ENCODE measurements at places on chromosomes 7 and 10. TPM values are rescaled to one million over a fixed set of nuclear protein-coding genes. Genes with fewer than 3 reads are reported as not detected.

DNA sequence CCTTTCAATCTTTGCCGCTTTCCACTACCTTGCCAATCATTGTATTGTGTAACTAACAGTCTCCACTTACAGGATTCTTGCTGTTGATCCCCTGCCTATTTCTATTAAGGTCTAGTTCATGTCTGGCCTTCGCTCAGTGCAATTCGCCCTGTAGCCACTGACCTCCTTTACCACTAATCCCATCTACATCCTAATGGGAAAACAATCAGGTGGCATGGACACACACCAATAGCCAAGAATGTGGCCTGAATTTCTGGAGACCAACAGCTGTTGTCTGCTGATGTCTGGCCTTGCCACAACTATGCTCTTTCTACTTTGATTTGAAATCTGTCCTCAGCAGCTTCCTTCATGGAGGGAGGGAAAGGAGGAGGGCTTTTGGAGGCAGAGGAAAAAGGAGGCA, 546.2 kb downstream of the SORCS3 start:
- DNase-seq = no peak
- no peaks in the 10 kb centered on the region for H3K27me3 ChIP-seq
- no peak overlapping the region for H3K27ac ChIP-seq
- no peaks in the 10 kb centered on the region for H3K36me3 ChIP-seq

- H3K36me3 ChIP-seq = peaks cover 33% of the 10 kb centered on the region
- H3K4me3 ChIP-seq = no peak overlapping the region
- DNase-seq = no peak
- no peak overlapping the region for H3K27ac ChIP-seq
- no peaks in the 10 kb centered on the region for H3K27me3 ChIP-seq
- H3K4me1 ChIP-seq = no peaks in the 10 kb centered on the region
These were observed 40.5 kb upstream of the PRKAR1B start for GRCh38 chr7:767580-767940.

Gene ASAH2B
- total RNA-seq = 1.6 TPM

DNA sequence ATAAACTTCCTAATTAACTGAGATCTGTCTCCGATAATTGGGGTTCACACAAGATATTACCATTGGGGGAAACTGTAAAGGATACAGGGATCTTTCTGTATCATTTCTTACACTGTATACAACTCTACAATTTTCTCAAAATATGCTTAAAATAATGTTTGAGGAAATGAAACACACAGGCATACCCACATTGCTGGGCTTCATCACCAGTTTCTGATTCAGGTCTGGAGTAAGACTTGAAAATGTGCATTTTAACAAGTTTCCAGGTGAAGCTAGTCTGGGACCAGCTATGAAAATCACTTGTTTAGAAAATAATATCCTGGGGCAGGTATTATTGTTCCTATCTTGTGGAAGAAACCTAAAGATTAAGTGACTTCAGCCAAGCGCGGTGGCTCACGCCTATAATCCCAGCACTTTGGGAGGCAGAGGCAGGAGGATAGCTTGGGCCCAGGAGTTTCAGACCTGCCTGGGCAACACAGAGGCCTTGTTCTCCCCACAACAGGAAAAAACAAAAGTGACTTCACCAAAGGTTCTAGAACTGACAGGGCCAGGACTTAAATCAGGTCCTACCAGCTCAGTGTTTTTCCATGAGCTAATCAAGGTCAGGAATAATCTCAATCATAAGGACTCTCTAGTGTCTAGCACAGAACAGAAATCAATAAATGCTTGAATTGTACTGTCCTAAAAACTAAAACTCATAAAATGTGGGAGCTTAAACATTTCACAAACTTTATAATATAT, 12.6 kb downstream of the TOMM7 start:
- H3K27ac ChIP-seq = no peak overlapping the region
- DNase-seq = no peak
- peaks cover 29% of the 10 kb centered on the region for H3K36me3 ChIP-seq
- H3K4me1 ChIP-seq = no peaks in the 10 kb centered on the region

- H3K36me3 ChIP-seq = no peaks in the 10 kb centered on the region
- no peak overlapping the region for H3K4me3 ChIP-seq
- no peaks in the 10 kb centered on the region for H3K27me3 ChIP-seq
- no peak for DNase-seq
- H3K4me1 ChIP-seq = no peaks in the 10 kb centered on the region
- no peak overlapping the region for H3K27ac ChIP-seq
These were observed 1088.3 kb downstream of the SORCS3 start for GRCh38 chr10:105729428-105729827.

Gene PDE6C
- total RNA-seq = not detected

DNA sequence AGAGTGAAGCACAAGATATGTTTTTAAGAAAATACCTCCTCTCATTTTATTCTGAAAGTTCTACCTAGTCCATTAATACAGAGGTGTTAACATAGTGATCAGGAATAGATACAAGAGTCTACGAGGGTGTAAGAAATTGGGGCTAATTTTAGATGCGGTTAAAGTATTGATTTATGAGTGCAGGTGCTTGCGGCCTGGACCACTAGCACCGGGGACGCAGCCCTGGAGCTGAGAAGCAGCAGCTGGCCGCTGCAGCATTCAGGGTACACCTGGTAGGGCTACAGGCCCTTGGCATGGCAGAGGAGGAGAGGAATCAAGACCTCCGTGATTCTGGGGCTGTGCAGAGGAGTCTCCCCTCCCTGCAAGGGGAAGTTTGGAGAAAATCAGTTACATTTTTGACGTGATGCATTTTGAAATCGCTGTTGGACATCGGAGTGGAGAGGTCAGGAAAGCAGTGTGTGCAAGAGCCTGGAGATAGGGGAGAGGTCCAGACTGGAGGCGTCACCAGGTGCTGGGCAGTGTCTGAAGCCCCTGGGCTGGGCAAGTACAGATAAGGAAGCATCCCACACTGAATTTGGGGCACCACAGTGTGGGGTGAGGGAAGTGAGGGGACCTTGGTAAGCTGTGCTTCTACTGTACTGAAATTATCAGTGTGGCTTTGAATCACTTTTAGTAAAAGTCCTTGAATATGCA, 112.3 kb downstream of the VWC2 start:
- no peaks in the 10 kb centered on the region for H3K36me3 ChIP-seq
- no peak overlapping the region for H3K27ac ChIP-seq
- no peak overlapping the region for H3K4me3 ChIP-seq
- DNase-seq = no peak
- H3K27me3 ChIP-seq = no peaks in the 10 kb centered on the region

GRCh38 chr10:48428896-48429295, 122.4 kb downstream of the MAPK8 start:
- no peak overlapping the region for H3K4me3 ChIP-seq
- no peaks in the 10 kb centered on the region for H3K4me1 ChIP-seq
- H3K27me3 ChIP-seq = no peaks in the 10 kb centered on the region
- no peak overlapping the region for H3K27ac ChIP-seq
- no peak for DNase-seq
- peaks cover 21% of the 10 kb centered on the region for H3K36me3 ChIP-seq

DNA sequence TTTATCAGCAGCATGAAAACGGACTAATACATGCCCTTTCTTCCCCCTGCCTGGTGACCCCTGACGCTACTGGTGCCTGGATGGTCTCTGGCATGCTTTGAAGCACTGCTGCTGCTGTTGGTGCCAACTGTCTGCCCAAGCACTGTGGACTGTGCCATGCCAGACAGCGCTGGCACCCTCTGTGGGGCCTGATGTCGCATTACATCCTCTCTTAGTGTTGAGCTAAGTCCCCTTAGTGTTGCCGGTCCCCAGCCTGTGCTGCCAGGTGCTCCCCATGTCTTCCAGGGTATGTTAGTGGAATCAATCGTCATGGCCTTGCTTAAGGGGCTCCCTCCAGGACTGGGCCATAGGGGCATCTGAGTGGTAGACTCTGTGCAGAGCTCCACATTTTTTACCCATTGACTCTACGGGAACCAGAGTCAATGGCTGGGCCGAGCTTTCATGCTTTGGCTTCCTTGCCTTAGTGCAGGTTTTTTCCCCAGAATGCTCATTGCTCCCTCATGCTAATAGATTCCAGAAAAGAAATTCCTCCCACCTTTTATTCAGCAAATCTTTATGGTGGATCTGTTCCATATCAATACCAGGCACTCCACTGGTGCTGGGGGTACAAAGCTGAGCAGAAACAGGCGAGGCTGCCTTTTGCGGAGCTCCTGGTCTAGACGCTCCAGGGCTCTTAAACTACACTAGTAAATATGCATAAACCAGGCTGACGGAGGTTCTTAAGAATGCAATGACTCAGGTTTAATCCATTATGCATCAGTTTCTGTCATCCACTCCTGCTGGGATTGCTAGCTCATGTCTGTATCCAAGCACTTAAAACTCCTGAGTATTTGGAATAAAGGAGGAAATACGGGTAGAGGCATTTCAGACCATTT, 21.8 kb upstream of the MRC1 start:
- DNase-seq = no peak
- no peak overlapping the region for H3K4me3 ChIP-seq
- no peaks in the 10 kb centered on the region for H3K4me1 ChIP-seq
- H3K27ac ChIP-seq = no peak overlapping the region

DNA sequence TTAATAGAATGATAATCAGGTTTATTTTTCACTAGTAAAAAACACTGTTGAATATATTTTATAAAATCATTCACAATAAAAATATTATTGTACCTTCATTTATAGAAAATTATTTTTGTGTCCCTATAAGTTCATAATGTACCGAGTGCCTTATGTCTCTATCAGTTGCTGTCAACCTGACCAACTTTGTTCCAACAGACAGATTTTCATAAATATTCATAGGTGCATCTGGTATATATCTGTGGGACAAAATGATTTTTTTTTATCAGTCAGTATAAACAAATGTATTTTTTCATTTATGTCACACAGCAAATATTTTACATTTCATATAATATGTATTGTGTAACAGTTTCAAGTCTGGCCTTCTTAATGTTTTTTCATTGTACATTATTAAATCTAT, 195.9 kb downstream of the HGF start:
- H3K27ac ChIP-seq = no peak overlapping the region
- H3K4me1 ChIP-seq = no peaks in the 10 kb centered on the region
- H3K4me3 ChIP-seq = no peak overlapping the region
- no peak for DNase-seq
- no peaks in the 10 kb centered on the region for H3K27me3 ChIP-seq

GRCh38 chr10:95246582-95247051, 44.2 kb downstream of the PDLIM1 start:
- H3K36me3 ChIP-seq = no peaks in the 10 kb centered on the region
- H3K4me3 ChIP-seq = no peak overlapping the region
- no peaks in the 10 kb centered on the region for H3K4me1 ChIP-seq
- no peaks in the 10 kb centered on the region for H3K27me3 ChIP-seq

DNA sequence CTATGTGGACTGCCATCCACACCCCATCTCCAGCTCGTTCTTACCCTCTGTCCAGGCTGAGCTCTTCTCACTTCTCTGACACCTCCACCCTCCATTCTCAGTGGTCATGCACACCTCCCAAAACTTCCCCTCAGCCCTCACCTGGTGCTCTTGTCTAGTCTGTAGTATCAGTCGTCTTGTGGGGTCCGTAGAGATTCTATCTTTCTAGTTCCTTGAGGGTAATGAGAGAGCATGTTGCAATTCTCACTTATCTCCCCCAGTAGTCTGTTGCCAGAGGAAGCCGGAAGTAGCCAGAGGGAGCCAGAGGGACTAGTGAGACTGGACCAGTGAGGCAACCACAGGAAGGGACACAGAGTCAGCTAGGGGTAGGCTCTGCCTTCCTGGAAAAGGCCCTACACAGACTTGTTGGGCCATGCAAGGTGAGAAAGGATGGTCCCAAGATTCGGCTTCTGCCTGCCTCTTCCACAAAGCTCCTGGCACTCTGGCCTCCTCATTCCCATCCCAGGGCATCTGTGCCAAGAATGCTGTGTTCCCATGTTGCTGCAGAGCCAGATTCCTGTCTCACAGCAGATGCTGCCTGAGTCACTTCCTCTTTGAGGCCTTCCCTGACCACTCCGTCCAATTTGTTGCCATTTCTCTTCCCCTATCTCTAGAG, 50.6 kb upstream of the DUSP5 start:
- peaks cover 1% of the 10 kb centered on the region for H3K4me1 ChIP-seq
- DNase-seq = no peak
- no peak overlapping the region for H3K4me3 ChIP-seq
- no peaks in the 10 kb centered on the region for H3K36me3 ChIP-seq
- H3K27me3 ChIP-seq = no peaks in the 10 kb centered on the region

- no peak overlapping the region for H3K4me3 ChIP-seq
- H3K36me3 ChIP-seq = no peaks in the 10 kb centered on the region
- no peak overlapping the region for H3K27ac ChIP-seq
- DNase-seq = no peak
These were observed 608.1 kb downstream of the SDK1 start for GRCh38 chr7:3909128-3909527.

- no peak for DNase-seq
- H3K4me1 ChIP-seq = no peaks in the 10 kb centered on the region
- H3K4me3 ChIP-seq = no peak overlapping the region
These were observed 89.6 kb downstream of the EGFR start for GRCh38 chr7:55108401-55108800.

Gene SUGCT
- 0.95 TPM for total RNA-seq

Gene RARRES2
- total RNA-seq = not detected

Gene MINDY3
- total RNA-seq = 40.6 TPM

Gene ZNF22
- 14.1 TPM for total RNA-seq

- no peak overlapping the region for H3K27ac ChIP-seq
- no peaks in the 10 kb centered on the region for H3K27me3 ChIP-seq
- H3K4me1 ChIP-seq = no peaks in the 10 kb centered on the region
- peaks cover 46% of the 10 kb centered on the region for H3K36me3 ChIP-seq
- H3K4me3 ChIP-seq = no peak overlapping the region
- no peak for DNase-seq
These were observed 29.0 kb downstream of the DHTKD1 start for GRCh38 chr10:12097791-12098190.

DNA sequence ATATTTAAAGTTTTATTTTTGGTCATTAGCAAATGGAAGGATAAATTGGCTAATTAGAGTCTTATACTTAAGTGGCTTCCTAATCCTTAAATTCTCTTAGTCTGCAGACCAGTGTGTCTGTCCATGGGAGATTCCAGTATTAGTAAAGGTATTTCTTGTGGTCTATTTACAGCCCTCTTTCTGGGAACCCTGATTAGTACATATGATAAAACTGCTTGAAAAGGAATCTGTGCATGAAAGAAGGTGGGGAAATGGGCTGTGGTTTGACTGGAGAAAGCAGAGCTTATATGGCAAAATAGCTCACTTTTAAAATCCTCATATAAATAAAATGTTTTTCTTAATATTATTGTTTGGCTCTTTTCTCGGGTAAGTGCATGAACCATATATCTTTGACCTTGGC, 124.5 kb upstream of the RHOBTB1 start:
- no peaks in the 10 kb centered on the region for H3K4me1 ChIP-seq
- H3K27ac ChIP-seq = no peak overlapping the region
- no peak for DNase-seq
- no peak overlapping the region for H3K4me3 ChIP-seq
